ENCODE measurements at places on chromosomes 12 and 14.

DNA sequence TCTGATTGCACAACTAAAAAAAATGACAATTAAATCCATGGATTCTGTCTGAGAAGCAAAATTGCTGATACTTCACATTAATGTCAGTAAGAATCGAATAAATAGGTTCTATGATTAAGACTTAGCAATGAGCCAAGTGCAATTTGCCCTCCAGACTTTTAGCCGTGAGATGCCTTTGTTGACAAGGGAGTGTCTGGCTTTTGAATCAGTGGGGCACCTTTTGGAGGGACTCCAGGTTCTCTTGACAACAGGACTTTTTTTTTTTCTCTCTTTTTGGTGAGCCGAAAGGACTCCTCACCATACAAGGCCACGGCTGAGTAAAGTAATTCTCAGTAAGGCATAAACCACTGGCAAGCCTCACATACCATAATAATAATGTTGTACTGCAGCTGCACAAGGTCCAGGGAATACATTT lies 4.7 kb upstream of the MDM1 start:
- DNase-seq = no peak

- DNase-seq = no peak
Measured at GRCh38 chr14:53605562-53605961, 351.1 kb downstream of the BMP4 start.

GRCh38 chr12:92468358-92469020 lies 234.3 kb upstream of the PLEKHG7 start:
- no peak for DNase-seq

- peak; percentile 27 for DNase-seq
Measured at GRCh38 chr12:13124656-13125505, 21.4 kb upstream of the GSG1 start.

DNA sequence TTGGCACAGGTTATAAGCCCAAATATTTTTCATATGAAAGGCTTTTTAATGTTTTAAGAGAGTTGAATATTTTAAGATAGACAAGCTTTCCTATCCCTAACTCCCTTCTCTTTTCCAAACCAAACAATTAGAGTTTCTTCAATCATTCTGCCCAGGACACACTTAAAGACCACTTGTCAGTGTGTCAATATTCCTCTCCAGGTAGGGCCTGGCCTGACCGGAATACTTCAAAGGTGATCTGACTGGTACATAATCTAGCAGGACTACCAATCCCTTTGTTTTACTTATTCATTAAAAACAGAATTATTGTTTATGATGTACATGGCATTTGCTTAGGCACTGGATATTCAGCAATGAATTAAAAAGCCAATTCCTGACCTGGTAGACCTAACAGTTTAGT lies 24.2 kb upstream of the SNRPF start:
- no peak for DNase-seq

DNA sequence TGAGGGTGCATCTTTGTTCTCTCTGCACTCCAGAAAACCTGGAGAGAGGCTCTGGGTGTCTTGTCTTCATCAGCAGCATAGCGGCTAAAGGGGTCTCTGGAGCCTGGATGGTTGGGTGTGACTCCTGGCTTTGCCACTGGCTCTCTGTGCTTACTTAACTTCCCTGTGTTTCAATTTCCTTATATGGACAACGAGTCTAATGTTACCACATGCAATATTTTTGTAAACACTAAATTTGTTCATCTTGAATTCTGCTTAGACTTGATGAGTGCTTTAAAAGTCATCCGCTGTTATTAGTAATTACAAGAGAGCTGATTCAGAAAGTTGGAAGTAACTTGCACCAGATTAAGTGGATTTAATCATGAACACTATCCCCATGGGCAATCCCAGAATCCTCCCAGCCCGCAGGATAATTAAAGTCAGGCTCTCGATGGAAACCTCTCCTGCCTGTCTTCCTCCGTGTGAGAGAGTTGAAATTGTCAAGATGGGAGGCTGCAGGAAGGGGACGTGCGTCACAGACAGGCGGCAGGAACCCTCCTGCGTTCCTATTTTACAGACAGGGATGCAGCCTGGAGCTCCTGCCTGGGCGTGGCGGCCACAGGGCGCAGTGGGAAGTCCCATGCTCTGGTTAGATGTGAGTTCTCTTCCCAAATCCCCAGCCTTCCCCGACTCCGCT lies 201.2 kb downstream of the TTC8 start:
- DNase-seq = peak; percentile 79

DNA sequence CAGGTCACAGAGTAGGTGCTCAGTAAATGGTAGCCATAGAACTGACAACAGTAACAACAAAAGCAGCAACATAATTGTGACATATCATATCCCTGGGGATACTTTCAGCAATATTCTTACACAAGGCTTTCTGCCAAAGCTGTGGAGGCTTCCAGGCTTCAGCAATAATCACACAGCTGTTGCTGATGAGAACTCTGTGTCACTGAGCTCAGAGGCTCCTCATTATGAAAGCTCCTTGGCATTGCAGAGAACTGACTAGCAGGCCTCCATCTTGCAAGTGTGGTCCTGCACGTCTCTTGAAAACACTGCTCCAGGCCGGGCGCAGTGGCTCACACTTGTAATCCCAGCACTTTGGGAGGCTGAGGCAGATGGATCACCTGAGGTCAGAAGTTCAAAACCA lies 97.3 kb upstream of the BTG1 start:
- no peak for DNase-seq

- DNase-seq = peak; percentile 21
Measured at GRCh38 chr12:88638388-88638787, 58.1 kb upstream of the KITLG start.

- peak; percentile 51 for DNase-seq
Measured at GRCh38 chr12:25051656-25052195, 102.8 kb upstream of the BCAT1 start.

DNA sequence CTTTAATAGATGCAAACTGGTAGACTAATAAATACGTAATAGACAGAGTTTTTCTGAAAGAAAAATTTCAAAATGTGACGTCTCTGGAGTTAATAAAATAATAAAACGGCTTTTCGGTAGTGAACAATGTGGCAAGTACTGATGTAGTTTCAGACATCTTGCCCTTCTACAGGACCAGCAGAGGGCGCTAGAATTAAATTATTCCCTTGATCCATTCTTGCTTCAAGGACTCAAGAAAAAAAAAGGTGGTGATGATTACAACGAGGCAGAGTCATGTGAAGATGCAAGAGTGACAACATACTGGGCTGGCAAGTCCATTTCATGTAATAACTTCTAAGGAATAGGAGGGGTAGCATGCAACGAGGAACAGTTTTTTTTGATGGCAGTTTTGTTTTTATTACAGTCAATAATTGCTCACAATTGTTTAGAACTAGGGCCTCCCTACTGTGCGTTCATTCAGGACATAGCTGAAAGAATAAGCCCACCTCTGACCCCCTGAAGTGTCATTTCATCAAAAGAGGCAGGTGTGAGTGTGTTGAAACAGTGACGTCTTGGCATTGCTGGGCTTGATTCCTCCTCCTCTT lies 101.0 kb upstream of the GZMB start:
- peak; percentile 66 for DNase-seq

DNA sequence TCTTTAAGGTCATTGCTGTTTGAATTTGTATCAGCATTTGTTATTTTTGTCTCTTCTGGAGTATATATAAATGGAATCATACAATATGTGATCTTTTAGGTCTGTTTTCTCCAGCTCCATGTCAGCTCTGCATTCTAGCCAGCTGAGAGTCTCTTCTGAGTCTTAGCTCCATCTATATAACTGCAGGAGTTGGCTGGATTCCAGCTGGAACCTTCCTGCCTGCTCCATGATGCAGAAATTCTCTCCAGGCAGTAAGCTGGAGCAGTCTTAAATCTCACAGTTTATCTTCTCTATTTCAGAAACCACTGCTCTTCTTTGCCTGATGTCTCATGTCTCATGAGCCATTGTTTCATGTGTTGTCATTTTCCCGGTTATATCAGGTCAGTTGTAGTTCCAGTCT lies 827.6 kb downstream of the NRXN3 start:
- DNase-seq = no peak

- no peak for DNase-seq
Measured at GRCh38 chr12:126993898-126994297, 1273.1 kb upstream of the TMEM132C start.

- DNase-seq = no peak
Measured at GRCh38 chr14:80298491-80299017, 87.2 kb upstream of the DIO2 start.

- no peak for DNase-seq
Measured at GRCh38 chr14:50347521-50347920, 35.4 kb downstream of the DMAC2L start.

- peak; percentile 6 for DNase-seq
Measured at GRCh38 chr12:108515916-108516315, 839 bp downstream of the FICD start.

- DNase-seq = no peak
Measured at GRCh38 chr12:84124211-84124610, 788.4 kb downstream of the SLC6A15 start.

DNA sequence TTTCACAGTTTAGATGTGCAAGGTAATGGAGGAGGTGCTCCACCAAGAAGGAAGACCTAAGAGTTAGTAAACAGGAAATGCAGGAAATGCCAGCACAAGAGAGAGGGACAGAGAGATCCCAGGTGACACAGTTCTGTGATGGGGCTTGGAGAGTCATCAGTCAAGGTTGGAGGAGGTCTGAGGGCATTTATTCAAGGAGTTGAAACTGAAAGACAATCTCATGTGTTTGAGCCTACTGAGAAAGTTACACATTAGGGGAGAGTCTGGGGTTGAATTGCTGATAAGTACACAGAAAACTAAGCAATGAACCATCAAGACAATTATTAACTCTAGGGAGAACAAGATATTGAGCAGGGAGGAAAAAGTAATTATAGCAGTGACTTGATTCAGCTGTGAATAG lies 138.5 kb downstream of the ANO6 start:
- no peak for DNase-seq

- peak; percentile 45 for DNase-seq
Measured at GRCh38 chr14:77407158-77407557, 16.2 kb downstream of the NOXRED1 start.

DNA sequence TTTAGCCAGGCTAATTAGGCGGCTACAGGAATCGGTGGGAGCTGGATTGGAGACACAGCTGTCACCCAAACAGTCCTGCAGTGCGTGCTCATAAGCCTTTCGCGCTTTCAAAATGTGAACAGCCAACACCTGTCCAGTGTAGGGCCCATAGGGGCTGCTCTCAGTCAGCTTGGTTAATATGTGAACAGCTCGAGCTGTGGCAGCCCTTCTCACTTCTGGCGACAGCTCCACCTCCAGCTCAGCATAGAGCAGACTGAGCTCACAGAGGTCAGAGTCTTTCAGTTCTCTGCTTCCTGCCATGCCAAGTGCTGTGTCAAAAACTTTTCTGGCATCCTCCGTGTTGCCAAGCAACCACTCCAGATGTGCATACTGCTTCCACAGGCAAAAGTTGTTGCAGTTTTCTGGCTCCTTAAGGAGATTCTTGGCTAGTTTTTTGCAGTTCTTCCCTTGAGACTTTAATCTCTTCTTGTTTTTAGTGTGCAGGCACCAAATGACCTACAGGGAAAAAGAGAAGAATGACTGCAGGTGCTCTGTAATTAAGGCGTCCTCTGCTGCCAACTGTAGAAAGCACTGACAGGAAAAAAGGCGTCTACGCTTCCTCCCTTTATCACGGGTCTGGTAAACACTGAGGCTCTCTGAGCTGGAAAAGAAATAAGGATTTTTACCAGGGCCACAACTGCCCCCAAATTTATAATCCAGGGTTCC lies 32.5 kb downstream of the PSMC1 start:
- DNase-seq = no peak

DNA sequence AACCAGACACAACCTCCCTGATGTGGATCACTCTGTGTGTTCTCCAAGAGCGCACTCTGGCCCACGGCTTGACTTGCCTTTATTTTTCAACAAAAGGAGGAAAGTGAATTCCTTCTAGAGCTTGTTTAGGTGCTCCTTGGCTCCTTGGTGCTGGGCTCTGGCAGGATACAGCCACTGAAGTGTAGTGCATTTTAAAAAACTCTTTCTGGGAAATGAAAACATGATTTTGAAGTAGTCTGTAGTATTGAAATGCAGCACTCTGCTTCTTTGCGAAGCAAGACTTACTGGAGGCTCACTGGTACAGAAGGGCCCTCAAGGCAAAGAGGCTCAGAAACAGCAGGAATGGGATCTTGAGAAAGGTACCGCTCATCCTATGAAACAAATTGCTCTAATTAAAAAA lies 81.6 kb downstream of the PTCSC3 start:
- no peak for DNase-seq

GRCh38 chr12:34391771-34392581 lies 369.7 kb downstream of the ALG10 start:
- no peak for DNase-seq

DNA sequence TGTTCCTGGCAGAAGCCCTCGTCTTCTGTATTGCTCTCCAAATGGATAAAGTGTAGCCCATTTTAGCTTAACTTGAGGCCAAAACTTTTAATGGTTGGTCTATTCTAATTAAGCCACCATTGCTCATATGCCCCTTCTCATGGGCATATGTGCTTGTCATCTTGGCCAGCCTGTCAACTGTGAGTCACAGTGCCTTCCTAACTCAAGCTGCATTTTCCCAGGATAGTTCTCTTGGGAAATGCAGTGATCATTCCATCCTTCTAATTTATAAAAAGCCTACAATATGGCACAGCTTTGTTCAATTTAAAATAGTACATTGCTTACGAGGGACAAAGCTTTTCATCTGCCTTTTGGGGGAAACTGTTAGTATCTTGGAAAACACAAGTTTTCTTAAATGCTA lies 6.6 kb downstream of the PTHLH start:
- no peak for DNase-seq

- no peak for DNase-seq
Measured at GRCh38 chr12:106679574-106679973, 94.9 kb upstream of the RIC8B start.

DNA sequence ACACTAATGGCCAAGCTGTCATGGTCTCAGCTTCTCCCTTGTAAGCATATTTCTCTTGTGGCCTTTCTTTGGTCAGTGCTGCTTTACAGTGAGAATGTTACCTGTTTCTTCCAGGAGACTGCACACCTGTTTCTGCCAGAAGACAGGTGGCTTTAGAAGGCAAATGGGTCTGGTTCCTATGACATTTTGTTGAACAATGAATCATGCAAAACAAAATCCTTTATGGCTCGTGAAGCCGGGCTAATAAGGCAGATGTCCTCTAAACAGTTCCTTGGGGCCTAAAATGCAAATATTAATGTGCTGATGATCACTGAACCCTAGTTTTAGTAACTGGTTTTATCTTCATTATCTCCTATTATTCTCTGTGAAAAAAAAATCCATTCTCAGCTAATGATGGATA lies 927.6 kb downstream of the GALC start:
- no peak for DNase-seq

GRCh38 chr14:22472935-22473854 lies 115.8 kb downstream of the DAD1 start:
- peak; percentile 62 for DNase-seq

- no peak for DNase-seq
Measured at GRCh38 chr12:127113945-127114344, 1153.0 kb upstream of the TMEM132C start.

DNA sequence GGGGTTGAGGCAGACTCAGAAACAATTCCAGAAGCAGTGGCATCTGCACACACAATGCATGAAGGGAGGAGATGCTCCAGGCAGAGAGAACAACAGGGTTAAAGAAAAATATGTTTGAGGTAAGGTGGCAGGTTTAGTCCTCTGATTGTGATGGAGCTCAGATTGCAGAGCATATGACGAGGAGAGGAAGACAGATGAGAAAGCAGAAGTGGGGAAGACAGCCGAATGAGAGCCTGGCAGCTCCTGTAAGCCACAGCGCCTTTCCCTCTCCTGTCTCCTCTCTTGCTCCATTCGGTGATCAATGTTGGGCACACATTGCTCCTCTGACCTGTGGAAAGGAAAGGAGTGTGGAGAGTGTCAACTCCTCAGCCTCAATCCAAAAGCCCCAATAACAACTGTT lies 372.2 kb downstream of the GXYLT1 start:
- DNase-seq = no peak

Measured in inflammatory macrophage (primary cell).